ENCODE measurements at places on chromosomes 11 and 22.

DNA sequence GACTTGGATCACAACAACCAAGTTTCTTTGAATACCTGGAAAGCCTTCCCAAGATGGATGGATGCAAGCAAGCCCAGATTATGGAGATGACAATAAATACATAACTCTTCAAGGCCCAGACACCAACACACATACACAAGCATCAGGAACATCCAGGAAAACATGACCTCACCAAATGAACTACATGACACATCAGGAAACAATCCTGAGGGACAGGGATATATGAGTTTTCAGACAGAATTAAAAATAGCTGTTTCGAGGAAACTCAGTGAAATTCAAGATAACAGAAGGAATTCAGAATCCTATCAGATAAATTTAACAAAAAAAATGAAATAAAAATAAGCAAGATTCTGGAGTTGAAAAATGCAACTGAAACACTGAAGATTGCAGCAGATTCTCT, 659.4 kb downstream of the METTL15 start:
- DNase-seq: no peak

DNA sequence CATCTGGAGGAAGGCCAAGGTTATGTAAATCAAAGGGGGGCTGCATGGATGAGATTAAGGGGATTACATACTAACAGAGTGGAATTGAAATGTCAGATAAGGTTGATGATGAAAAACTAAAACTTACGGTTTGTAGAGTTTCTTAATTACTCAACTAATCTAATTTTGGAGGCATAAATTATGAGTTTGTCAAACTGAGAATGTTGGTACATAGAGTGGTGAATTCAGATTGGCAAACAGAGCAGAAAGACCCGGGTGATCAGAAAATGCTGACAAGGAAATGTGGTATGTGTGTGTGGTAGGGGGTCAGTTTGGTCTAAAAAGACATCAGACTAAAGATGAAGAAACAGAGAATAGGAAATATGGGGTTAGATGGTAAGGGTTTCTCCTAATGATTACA, 11.0 kb downstream of the MS4A6E start:
- no peak for DNase-seq

DNA sequence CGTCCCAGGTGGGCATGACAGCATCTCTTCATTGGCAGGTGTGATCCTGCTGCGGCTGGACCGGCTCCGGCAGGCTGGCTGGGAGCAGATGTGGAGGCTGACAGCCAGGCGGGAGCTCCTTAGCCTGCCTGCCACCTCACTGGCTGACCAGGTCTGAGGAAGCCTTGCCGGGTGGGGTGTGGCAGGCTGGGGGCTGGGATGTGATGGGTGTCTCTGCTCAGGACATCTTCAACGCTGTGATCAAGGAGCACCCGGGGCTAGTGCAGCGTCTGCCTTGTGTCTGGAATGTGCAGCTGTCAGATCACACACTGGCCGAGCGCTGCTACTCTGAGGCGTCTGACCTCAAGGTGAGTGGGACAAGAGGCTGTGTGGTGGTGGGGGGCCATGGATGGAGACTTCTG, 3.5 kb downstream of the LARGE2 start:
- DNase-seq: no peak

DNA sequence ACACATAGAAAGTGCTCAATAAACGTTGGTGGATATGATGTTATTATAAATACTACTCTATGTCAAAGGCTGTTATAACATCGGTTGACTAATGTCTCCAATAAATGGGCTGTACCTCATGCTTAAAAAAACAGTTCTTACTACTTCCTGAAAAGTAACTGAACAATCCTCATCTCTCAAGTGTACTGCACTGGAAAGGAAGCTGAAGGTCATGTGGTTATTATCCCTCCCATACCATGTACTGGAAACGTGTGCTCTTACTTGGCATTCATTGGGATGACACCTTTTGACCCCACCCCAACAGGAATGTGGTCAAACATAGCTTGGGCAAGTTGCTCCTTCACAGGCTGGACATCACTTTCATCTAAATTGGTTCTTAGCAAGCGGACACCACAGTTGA, 10.6 kb downstream of the RTCB start:
- DNase-seq: no peak

GRCh38 chr22:21741790-21742189, 6.2 kb upstream of the YPEL1 start:
- no peak for DNase-seq

GRCh38 chr11:28726432-28726831, 618.2 kb downstream of the METTL15 start:
- no peak for DNase-seq

GRCh38 chr11:116651098-116651736, 121.6 kb downstream of the BUD13 start:
- no peak for DNase-seq

DNA sequence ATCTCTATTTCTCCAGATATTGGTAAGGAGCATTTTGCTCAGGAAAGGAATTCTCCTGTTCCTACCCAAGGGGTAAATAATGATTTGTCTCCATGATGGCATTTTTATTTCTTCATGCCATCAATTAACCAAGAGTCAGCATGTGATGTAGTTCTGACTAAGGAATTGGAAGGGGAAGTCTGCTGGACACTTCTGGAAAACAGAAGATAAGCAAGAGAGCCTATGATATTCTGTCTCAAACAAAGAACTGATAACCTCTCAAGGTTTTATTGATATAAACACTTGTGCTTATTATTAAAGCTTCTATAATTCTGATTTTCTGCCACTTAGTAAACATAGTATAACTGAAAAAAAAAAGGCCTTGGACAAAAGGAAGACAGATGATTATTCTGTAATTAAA, 673.0 kb upstream of the CHORDC1 start:
- no peak for DNase-seq

DNA sequence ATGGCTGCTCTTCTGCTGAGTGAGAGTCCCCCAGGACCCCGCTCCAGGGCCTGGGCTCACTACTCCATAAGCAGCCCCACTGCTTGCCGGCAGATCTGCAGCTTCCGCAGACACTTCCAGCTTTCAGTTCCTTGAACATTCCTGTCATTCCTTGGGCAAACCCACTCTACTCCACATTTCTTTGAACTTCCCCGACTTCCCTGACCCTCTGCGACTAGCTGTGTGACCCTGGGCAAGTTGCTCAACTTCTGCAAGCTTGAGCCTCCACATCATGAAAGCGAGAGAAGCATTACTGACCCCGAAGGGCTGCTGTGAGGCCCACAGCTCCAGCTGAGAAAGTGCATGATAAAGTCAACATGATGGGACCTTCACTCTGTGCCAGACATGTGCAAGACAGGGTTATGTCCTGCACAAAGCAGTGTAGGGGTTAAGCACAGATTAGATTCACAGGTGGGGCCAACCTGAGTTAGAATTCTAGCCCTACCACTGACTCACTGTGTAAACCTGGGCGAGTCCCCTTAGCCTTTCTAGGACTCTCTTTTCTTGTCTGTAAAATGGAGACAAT, 51.8 kb downstream of the THAP12 start:
- DNase-seq: no peak

DNA sequence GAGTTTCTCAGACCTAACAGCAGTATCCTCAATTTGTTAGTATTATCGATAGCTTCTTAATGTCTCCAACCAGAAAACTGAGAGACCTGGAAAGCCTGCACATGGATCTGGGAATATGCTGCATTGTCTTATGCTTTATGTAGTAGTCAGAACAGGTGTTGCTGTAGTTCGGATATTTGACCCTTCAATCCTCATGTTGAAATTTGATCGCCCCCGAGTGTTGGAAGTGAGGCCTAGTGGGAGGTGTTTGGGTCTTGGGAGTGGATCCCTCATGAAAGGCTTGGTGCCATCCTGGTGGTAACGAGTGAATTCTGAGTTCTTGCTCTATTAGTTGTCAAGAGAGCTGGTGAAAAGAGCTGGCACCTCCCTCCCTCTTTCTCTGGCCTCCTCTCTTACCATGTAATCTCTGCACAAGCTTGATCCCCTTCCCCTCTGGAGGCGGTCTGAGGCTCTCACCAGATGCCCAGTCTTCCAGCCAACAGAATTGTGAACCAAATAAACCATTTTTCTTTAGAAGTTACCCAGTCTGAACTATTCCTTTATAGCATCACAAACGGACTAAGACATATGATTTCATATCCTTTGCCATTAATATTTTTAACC, 227.1 kb downstream of the DDX10 start:
- no peak for DNase-seq

DNA sequence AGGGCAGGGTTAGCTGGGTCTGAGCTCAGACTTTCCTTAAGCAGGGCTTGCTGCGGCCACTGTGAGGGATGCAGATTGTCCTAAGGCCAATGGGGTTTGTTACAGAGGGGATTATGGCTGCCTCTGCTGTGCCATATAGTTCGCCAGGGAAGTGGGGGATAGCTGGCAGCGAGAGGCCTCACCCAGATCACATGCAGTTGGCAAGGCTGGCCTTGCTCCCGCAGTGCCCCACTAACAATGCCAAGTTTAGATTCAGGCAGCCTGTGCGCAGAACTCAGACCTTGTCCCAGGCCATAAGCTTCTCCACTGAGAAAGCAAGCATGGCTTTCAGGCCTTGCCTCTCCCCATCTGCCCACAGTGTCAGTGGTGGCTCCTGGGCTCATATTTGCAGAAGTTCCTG, 4.7 kb upstream of the APOL2 start:
- no peak for DNase-seq

- no peak for DNase-seq
These were observed 1259.6 kb upstream of the TENM4 start for GRCh38 chr11:80700386-80700785.

DNA sequence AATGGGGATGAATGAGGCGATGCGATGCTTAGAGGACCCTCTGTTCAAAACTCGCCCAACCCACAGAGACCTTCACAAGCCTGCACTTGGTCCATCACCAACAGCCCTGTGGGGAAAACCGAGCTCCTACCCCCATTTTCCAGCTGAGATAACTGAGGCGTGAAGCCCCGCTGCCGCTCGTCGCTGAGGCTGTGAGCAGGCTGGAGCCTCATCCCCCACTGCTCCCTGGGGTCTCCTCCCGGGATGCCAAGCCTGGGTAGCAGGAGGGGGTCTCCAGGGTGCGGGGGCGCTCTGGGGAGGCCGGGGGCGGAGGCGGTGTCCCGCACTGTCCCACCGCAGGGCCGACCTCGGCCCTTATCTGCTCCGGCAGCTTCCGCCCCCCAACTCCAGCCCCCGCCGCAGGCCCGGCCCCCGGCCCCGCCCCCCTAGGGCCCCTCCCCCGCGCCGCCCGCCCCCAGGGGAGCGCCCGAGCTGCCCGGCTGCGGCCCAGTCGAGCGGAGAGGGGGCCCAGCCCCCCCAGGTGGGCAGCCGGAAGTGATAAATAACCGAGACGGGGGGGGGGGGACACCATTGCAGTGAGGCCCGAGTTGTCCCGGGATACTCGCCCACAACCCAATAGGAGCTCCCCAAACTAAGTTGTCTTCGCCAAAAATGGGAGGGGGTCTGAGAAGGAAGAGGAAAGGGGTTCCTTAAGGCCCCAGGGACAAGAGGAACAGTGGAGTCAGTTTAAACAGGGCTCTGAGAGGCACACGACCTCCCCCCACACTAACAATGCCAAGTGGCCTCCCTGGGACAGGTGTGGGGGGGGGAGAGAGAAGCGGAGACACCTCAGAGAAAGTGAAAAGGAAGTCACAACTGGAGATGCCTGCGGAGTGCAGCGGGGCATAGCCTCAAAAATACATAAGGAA, 8.3 kb upstream of the SLC39A13 start:
- DNase-seq: no peak

GRCh38 chr11:22922672-22923071, 62.4 kb upstream of the CCDC179 start:
- DNase-seq: peak; percentile 66

GRCh38 chr22:23385678-23386631, 194.1 kb downstream of the IGLL1 start:
- no peak for DNase-seq

GRCh38 chr22:48793949-48794348, 1033.7 kb downstream of the BRD1 start:
- DNase-seq: no peak

DNA sequence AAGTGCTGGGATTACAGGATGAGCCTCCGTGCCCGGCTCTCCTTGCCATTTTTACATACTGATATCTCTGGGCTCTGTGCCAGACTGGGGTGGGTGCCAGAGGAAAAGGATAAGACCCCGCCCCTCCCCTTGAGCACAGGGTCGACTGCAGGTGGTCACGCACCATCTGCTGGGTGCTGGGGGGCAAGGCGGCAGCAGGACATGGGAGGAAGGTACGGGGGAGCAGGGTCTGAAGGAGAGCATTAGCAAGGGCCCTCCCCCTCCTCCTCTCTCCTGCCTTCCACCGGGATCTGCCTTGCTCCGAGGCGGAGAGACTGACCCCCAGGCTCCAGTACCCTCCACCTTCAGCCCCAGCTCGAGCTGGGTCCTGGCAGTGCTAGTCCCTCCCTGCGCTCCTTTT, 9.7 kb upstream of the PGA3 start:
- no peak for DNase-seq

- DNase-seq: no peak
These were observed 126.0 kb upstream of the CADM1 start for GRCh38 chr11:115630214-115630613.

GRCh38 chr11:610146-610801, 5.5 kb downstream of the IRF7 start:
- DNase-seq: no peak

DNA sequence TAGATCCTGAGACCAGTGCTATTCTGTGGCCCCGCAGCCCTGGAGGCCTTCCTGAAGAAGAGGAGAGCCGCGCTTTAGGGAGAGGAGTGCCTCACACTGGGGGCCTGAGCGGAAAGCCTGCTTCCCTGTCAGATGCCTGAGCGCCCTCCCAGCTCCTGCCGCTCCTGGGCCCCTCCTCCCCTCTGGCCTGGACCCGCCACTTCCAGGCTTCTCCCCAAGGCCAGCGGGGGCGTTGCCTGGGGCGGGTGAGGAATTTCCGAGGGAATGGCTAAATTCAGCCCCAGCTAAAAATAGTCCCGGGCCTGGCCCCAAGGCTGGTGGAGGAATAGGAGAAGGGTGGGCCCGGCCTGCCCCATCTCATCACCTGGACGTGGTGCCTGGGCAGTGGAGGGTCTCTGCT, 15.4 kb downstream of the ARHGEF17 start:
- no peak for DNase-seq

- DNase-seq: no peak
These were observed 12.0 kb downstream of the ST14 start for GRCh38 chr11:130171534-130171933.

GRCh38 chr11:121613724-121614123, 161.0 kb upstream of the SORL1-AS1 start:
- no peak for DNase-seq

DNA sequence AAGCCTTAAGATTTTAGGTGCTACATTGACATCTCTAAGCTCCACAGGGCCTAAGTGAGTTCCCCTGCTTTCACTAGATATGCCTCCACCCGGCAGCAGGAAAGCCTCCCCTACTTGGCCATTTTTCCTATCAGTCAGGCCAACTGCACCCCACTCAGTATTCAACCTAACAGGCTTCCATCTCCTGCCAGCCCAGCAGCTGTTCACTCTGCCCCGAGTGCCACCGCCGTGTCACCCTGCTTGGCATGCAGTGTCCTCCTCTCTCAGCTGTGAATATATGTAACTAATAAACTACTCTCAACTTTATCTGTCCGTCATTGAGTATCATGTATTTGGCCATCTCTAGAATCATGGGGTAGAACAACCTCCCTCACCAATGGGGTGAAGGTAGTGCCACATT, 9.0 kb upstream of the OR6M1 start:
- DNase-seq: no peak
